Activated naive CD8-positive, alpha-beta T cell treated with anti-CD3 and anti-CD28 coated beads for 36 hours (primary cell): ENCODE measurements at places on chromosomes 12 and 14.
A peak's percentile ranks its signal among the peaks of the same experiment; 100 is the strongest.

DNA sequence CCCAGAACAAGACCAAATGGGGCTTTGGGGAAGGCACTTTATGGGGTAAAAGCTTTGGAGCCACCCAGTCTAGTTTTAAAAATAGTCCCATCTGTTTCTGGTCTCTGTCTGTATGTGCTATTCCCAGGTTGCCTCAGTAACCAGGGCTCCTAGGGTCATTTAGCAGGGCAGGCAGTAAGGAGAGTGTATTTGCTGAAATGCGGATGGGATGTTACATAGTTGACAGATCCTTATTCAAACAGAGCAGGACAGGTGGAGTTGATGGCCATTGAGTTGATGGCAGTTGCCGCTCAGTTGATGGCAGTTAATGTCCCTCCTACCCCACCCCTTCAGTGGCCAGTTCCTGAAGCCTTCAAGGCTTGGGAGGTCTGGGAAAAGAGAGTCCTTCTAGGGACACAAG lies 4.6 kb downstream of the ZC3H10 start:
- no peak for DNase-seq

DNA sequence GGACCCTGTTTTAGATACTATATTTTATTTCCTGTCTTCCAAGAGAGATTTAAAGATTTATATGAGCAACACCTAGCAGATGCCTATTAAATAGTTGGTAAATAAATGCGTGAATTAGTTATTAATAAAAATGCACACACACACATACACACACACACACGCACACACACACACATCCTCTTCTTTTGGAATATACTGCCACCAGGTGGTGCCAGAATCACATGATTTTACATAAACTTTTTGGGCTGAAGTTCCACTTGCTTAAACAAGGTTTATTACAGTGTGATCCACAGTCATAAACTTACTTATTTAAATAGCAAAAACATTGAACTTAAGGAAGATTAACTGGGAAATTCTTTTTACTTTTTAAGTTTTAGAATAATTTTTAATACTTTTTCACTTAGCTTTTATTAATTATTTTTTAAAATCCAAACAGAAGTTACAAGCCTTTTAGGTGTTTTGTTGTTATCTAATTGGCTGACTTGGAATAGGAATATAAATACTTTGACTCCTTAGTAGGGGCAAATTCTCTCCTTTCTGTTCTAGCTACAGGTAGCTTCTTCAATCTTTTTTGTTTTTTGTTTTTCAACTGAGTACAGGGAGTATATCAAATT lies 17.5 kb downstream of the RAD51B start:
- peak; percentile 30 for DNase-seq

DNA sequence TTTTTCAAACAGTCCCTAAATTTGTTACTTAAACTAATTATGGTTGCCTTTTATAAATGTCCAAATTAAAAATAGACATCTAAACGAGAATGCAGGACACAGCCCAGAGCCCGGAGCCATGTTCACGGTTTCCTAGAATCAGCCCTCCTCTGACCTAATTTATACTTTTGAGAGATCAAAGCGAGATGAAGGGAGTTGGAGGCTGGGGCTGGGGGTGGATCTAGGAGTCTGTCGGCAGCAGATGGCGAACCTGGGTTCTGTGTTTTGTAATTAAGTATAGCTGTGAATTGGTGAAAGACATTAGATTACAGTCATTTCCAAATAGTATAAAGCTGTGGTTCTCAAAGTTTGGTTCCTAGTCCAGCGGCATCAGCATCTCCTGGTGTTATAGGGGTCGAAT lies 210.1 kb downstream of the SLC41A2 start:
- DNase-seq = peak; percentile 22

- DNase-seq = no peak
Observed at GRCh38 chr12:122942637-122943036, 23.6 kb downstream of the ABCB9 start.

DNA sequence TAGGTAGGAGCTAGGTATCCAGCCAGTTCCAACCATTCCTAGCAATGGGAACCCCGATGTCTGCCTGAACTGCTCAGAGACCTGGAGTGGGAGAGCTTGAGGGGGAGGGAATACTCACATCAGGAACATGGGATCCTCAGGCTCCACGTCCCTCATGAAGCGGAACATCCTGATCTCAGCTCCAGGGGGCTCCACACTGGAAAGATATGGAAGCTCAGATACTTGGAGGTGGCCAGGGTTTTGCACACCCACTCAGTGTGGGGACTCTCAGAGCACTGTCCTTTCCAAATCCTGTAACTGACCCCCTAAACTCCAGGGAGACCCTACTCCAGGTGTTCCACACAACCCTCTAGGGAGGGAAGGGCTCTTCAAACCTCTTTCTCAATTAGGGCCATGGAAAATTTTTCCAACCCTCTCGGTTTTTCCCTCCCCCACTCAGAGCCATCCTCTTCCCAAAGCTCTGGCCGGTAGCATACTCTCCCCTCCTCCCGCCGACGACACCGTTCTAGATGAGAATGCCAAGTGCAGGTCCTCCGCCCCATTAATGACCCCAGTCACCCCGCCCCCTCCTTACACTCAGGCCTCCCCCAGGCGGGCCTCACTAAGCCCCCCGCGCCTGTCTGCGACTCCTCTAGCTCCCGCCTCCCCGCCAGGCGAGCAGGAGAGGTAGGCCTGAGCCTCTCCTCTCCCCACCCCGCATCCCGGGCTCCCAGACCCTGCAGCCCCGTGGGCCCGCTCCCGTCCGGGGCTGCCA lies 597 bp downstream of the MLF2 start:
- DNase-seq = peak; percentile 53

DNA sequence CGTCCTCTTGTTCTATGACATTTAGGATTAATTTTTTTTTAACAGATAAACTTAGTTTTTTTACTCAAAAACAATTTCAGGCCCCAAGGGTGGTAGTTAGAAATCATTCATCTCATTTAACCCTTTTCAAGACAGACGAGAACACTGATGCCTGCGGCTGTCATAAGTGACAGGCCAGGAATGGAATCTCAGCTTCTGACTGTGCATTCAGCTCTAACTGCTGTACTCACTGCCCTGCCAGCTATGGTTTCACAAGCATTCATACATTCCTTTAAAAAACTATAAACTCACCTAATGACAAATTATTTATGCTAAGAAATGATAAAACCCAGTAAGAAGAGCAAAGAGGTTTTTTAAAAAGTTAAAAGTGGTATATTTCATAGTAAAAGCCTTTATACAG lies 8.8 kb downstream of the DENND5B start:
- DNase-seq = no peak

GRCh38 chr12:666766-667308 lies 3.6 kb upstream of the NINJ2 start:
- DNase-seq = peak; percentile 55

- DNase-seq = peak; percentile 61
Observed at GRCh38 chr14:72516936-72517700, 376.8 kb downstream of the DPF3 start.

GRCh38 chr12:19695244-19696098 lies 256.2 kb downstream of the AEBP2 start:
- no peak for DNase-seq

DNA sequence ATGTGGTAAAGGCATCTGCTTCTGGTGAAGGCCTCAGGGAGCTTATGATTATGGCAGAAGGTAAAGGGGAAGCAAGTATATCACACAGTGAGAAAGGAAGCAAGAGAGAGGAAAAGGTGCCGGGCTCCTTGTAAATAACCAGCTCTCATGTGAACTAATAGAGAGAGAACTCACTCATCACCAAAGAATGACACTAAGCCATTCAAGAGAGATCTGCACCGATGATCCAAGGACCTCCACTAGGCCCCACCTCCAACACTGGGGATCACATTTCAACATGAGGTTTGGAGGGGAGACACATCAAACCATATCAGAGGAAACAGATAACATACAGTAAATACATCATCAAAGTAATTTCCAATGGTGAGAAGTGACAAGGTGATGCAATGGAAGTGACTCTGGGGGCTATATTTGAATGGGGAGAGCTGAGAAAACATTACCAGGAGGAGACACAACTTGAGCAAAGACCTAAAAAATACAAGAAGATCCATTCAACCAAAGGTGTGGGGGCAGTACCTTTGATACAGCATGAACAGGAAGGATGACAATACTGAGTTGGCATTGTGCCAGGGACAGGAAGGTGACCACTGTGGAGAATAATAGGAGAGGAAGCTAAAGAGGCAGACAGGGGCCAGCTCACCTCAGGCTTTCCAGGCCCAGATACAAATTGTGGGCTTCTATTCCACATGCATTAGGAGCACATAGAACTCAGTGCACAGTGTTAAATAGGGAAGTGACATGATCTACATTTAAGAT lies 134.4 kb upstream of the GRIP1 start:
- peak; percentile 18 for DNase-seq

DNA sequence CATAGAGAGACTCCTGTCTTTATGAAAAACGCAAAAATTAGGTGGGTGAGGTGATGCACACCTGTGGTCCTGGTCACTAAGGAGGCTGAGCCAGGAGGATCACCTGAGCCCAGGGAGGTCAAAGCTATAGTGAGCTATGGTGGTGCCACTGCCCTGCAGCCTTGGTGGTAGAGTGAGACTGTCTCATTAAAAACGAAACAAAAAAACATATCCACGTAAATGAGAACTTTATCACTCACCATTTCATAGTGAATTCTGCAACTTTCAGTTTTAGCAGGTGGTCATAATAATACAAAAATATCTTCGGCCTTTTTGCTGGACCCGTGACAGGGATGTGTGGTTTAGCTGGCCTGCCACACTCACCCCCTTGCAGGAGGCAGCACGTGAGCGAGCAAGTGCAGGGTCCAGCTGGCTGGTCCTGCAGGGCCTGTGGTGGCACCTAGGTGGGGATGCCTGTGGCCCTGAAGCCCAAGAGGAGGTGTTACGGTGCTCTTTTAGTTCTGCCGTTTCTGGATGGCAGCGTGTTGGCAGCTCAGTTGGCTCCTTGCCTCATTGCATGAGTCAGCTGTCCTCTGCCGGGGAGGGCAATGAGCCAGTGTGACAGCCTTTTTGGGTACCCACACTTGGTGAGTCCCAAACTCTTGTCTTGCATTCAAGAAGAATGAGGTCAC lies 1330.7 kb upstream of the TMEM132C start:
- no peak for DNase-seq

DNA sequence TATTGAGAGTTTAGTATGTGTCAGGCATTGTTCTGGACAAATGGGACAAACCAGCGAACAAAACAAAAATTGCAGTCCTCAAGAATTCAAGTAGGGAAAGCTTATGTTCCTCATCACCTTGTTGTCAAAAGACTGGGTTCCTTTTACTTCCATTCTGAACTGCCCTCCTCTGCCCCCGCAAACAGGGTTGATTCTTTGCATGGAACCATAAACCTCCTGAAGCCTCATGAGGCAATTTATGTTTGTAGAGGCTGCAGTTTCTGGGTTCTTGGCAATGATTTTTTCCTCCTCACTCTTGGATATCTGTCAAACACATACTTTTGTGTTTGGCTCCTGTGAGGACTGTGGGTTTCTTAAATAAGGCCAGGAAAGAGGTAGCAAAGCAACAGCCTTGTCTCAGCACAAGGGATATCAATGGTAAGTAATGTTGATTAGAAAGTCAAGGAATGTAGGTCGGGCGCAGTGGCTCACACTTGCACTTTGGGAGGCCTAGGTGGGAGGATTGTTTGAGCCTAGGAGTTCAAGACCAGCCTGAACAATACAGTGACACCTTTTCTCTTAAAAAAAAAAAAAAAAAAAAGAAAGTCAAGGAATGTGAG lies 13.9 kb downstream of the COPZ1 start:
- DNase-seq = no peak

DNA sequence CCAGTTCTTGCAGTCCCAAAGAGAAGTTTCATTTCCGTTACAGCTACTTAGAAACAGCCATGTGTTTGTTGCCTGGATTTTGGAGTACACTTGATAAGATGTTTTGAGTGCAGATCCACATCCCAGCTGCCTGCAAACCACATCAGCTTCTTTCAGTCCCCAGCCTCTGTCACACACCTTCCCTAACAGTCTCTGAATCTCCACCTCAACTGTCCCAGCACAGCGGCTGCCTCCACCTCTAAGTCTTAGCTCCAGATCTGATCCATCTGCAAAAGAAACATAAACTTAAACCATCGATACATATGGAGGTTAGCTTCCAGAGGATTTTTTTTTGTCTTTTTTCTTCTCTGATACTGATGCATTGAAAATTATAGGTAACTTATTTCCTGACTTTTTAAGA lies 8.4 kb downstream of the CD163 start:
- no peak for DNase-seq

DNA sequence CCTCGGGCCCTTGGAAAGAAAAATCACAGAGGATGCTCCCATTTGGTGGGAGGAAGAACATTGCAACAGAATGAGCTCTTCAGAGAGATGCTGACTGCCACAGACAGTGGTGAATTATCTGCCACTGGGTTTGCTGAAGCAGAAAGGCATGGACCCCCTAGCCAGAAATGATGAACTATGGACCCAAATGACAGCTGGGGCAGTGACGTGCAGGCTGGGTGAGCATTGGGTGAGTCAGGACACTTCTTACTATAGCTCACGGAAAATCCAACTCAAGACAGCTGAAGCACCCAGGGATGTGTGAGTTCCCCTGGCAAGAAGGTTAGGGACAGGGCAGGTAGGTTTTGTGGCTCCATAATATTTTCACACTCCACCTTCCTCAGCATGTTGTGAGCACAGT lies 993.2 kb downstream of the BCL11B start:
- no peak for DNase-seq

DNA sequence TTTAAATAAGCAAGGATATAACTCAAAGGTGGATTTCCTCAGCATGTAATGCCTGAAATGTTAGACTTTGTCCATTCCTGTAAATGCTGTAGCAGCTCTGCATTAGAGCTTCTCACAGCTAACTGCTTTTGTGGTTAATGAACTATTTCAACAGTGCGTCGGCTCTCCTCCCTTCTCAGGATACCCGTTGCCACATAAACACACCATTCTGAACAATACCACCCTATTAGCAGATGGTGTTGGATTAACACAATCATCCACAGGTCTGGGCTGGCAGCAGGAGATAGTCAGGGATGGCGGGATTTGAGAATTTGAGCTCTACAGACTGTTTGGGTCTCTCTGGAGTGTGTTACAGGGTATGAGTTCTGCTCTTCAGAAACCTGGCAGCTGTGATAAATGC lies 33.5 kb upstream of the C12orf42 start:
- DNase-seq = no peak

DNA sequence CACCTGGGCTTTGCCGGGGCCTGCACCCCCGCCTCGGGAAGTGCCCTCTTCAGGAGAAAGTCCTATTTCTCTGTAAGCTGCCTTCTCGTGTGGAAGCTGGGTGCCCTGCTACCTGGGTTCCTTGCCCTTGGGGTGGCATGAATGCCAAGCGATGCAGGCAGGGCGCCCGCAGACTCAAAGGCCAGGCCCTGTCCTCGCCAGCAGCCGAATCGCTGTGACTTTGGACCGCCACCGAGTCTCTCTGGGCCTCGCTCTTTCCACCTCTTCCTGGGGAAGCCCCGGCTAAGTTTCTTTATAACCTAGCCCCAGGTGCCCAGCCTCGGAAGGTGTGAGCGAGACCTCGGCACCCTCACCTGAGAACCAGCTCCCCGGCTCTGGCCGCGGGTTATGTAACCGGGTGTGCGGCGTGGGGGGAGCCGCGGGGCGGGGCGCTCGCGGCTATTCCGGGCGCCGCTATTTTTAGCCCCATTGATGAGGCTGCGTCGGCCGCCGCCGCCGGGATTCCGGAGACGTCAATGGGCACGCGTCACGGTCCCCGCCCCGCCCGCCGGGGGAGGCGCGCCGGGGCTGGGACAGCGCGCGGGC lies 14.6 kb upstream of the NR4A1 start:
- DNase-seq = peak; percentile 85
